ENCODE measurements at places on chromosomes 12 and 14. TPM values are rescaled to one million over a fixed set of nuclear protein-coding genes. Genes with fewer than 3 reads are reported as not detected.

Gene SLC10A1
- not detected for total RNA-seq

Gene PRMT5
- total RNA-seq, result 71.7 TPM

Gene SLC8A3
- total RNA-seq, result not detected

Gene TOGARAM1
- 4.4 TPM for total RNA-seq

Gene TRHDE
- total RNA-seq, result 12.5 TPM

Gene ACVRL1
- total RNA-seq, result 11.3 TPM

Gene SLC35F4
- total RNA-seq, result not detected

Gene PPP4R4
- total RNA-seq, result 0.45 TPM

Gene CPNE6
- not detected for total RNA-seq

Gene TEAD4
- 30.4 TPM for total RNA-seq

Gene PPP1R1A
- total RNA-seq, result not detected
